Inflammatory macrophage (primary cell): ENCODE measurements at places on chromosomes 3 and 15.

GRCh38 chr3:14142567-14143270 lies 17.9 kb downstream of the TMEM43 start:
- DNase-seq, result peak; percentile 49

DNA sequence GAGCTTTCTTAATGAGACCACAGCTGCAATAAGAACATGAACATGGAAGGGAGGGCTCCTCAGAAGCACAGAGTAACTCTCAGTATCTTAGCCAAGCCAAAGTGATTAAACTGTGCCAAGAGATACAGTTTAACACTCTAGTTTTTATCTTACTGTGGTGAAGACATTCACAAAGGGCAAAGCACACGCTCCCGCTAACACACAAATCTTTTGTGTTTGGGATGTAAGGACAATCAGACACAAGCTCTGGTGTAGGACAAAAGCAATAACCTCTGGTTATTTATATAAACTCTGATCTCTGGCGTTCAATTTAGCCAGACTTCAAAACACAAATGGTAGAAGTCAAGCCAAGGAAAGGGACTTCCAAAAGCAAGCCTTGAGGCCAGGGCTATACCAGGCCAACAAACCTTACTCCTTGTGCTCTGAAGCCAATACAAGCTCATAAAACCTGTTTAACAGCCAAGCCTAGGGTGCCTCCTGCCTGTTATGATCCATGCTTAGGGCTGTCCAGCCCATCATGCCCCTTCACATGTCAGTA lies 27.8 kb downstream of the DPH3 start:
- DNase-seq, result no peak

DNA sequence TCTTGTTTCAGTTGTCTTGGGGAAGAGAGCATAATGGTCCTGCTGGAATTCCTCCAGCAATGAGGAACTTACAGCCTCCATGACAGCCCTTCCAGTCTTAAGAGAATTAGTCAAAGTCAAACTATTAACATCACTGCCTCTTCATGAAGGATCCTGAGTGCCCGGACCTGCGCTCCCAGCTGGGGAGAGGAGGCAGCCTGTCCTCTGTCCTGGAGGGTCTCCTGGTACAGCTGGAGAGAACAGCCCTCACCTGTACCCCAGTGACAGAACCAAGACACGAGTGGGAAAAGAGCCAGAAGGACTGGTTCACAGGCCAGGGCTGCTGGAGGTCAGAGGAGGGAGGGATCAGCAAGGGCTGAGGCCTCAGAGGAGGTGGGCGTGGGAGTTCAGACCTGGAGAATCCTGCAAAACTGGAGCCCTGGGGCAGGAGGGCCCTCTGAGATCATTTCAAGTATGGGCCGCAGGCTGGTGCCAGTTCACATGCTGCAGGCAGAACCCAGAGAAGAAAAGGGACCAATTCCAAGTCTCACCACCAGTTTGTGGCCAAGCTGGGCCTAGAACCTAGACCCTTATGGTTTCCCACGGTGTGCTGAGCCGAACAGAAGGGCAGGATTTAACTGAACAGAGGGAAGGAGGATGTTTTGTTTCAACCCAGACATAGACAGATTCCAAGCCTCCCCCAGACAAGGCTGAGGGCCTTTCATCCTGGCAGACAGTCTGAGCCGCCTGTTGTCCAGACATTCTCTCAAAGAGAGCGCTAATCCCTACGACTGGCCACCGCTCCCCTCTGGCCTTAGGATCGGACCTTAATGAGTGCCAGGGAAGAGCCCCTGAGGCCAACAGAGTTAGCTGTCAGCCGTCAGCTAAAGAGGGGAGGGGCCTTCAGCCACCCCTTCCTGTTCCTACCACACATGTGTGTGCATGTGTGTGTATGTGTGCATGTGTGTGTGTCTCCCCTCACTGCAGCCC lies 18.2 kb downstream of the LOXL1 start:
- DNase-seq, result no peak

GRCh38 chr3:51830345-51830744 lies 31.1 kb upstream of the IQCF2 start:
- no peak for DNase-seq

GRCh38 chr3:46097691-46098241 lies 70.5 kb upstream of the XCR1 start:
- DNase-seq, result peak; percentile 88

DNA sequence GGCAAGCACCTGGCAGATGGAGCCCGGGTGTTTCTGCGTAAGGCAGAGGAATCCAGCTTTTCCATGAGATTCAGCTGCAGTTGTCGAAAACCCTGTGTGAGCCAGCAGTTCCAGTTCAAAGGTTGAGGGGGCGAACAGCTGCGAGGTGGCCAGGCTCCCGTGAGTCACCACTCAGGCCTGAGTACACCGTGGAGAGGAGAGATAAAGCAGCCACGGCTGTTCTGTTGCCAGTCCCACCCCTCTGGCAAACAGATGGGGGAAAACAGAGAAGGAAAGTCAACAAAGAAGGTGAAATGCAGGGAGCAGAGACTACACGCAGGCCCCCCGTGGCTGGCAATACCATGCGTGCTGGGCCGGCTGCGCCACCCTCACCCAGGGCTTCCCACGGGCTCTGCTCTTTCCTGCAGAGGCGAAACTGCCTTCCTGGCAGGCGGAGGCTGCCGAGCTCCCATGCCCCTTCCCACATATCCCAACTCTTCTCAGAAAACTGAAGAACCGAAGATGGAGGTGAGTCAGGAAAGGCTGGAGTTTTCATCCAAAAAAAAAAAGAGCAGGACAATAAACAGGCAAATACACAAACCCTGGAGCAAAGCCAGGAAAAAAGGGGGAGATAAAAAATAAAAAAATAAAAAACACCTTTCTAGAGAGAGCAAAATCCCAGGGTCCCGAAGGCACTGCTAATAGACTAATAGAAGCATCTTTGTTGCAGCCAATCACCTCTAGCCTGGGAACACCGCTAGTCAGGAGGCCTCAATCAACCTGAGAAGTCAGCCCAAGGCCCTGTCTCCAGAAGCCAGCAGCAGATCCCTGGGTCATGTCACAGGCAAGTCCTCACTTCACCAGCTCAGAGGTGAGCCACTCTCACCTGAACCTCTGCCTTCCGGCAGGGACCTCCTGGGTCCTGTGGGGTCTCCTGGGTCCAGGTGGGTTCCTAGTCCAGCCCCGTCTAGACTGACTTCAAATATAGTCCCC lies 37.7 kb downstream of the FAM174B start:
- DNase-seq, result no peak

GRCh38 chr3:45677033-45677446 lies 12.2 kb upstream of the SACM1L start:
- DNase-seq, result no peak

GRCh38 chr3:184230081-184230602 lies 757 bp downstream of the VWA5B2 start:
- DNase-seq, result no peak

GRCh38 chr3:65402597-65402996 lies 636.1 kb downstream of the MAGI1 start:
- peak; percentile 3 for DNase-seq

- DNase-seq, result no peak
Observed at GRCh38 chr3:61464518-61465140, 96.7 kb upstream of the PTPRG start.

- DNase-seq, result peak; percentile 67
Observed at GRCh38 chr3:37236024-37236423, 61.6 kb upstream of the LRRFIP2 start.

GRCh38 chr3:14510838-14511622 lies 29.1 kb downstream of the GRIP2 start:
- DNase-seq, result no peak

DNA sequence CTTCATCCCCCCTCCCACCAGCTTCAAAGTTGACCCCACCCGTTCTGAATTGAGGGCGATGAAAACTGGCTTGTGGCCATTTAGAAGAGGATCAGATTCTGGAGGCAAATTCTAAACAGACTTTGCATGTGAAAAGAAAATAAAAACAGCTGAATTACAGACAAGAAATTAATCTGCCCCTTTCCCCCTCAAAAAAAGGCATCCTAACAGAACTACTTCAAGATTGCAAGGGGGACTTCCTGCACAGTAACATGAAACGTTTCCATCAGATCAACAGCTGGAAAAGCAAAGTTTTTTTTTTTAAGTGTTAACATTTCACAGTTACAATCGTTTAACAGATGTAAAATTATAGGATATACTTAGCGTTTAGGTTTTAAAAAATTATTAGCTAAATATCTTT lies 229.3 kb downstream of the RORA start:
- no peak for DNase-seq

- no peak for DNase-seq
Observed at GRCh38 chr15:77140220-77140619, 69.3 kb upstream of the TSPAN3 start.

DNA sequence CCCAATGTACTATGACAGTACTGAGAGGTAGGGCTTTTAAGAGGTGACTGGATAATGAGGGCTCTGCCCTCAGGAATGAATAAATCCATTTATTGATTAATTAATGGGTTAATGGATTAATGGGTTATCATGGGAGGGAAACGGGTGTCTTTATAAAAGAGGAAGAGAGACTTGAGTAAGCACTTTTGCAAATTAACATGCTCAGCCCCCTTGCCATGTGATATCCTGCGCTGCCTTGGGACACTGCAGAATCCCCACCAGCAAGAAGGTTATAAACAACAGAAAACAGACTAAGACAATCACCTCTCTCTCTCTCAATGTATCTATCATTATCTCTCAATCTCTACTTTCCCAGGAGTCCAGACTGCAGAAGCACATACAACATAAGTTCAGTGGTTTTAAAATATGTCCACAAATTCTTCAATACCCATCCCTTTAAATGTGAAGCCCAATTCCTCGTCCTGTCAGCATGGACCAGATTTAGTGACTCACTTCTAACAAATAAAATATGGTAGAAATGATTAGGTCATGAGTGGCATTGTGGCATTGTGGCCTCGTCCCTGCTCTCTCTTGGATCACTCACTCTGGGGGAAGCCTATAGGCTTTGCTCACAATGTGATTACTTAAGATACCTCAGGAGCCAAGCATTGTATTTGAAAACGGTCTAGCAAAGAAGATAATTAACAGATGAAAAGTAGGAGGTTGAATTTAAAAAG lies 40.0 kb upstream of the IL12A start:
- peak; percentile 42 for DNase-seq

DNA sequence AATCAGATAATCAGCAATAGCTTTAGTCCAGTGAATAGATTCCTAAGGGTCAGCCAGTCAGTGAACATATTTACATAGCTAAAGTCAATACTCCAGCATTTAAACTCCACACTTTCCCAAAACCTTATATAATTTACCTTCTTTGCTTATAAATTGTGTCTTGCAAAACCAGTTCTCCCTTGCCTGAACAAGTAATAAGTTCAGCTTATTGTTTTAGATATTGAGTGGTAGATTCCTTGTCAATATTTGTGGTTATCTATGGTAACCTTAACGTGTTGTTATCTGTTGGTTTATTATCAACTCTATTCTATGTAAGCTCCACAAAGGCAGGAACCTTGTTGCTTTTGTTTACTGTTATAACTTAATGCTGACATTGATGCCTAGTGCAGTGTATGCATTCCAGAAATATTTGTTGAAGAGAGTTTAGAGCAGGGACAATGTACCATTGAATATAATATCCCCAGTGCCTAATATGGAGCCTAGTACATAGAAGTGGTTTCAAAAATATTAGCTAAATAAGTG lies 24.0 kb downstream of the PLSCR5 start:
- no peak for DNase-seq

DNA sequence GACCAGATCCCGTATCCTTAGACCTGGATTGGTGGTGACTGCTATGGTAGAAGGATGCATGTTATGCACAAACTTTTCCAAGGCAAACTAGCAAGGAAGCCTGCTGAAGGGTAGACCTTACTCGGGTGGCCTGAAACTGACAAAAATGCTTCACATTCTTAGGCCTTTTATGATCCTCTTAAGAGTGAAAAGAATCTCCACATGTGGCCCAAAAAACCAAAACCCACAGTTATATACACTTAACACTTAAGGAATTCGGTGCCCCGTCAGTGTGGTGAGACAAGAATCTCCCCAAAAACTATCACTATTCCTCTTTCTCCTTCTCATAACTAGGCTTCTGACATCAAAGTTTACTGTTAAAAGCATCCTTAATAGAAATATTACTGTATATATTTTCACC lies 130.1 kb upstream of the SOX2 start:
- DNase-seq, result no peak

- no peak for DNase-seq
Observed at GRCh38 chr15:62624547-62625378, 417.8 kb upstream of the TPM1 start.

- no peak for DNase-seq
Observed at GRCh38 chr3:170813266-170813665, 56.7 kb downstream of the RPL22L1 start.

- DNase-seq, result no peak
Observed at GRCh38 chr3:60140160-60140559, 1090.3 kb upstream of the CFAP20DC start.

DNA sequence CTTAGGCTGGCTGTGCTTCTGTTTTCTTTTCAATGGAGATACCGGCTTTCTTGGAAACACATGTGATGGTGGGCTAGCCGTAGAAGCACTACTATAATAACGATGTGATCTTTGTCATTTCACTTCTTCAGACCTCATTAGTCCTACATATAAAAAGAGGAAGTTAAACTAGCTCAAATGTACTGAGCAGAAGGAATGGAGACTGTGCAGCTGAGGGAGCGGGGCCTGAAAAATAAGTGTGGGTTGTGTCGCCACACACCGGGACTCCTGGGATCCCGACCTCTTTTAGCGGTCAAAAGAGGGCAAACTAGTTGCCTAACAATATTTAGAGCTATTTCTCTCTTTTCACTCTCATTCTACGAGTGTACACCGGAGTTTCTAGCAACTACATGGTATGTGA lies 1.0 kb upstream of the RNF7 start:
- peak; percentile 57 for DNase-seq

GRCh38 chr3:129502641-129503408 lies 25.6 kb upstream of the RHO start:
- no peak for DNase-seq

- DNase-seq, result no peak
Observed at GRCh38 chr3:159951540-159951939, 37.1 kb upstream of the IL12A start.

DNA sequence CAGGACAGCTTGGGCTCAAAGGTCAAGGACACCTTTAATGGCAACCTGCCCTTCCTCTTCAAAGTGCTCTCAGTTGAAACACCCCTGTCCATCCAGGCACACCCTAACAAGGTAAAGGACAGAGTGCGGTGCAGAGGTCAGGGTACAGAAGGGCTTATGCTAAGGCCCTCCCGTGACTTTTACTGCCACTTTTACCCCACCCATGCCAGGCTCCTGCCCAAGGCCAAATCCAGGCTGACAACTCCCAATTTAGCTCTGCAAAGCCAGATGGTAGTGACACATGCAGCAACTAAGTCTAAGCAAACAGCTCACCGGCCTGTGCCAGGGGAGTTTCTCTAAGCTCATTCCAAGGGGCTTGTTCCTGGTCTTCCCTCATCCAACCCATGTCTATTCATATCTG lies 1.6 kb downstream of the MPI start:
- DNase-seq, result no peak
